Skeletal muscle cell (primary cell): ENCODE measurements at places on chromosomes 6 and 20.

DNA sequence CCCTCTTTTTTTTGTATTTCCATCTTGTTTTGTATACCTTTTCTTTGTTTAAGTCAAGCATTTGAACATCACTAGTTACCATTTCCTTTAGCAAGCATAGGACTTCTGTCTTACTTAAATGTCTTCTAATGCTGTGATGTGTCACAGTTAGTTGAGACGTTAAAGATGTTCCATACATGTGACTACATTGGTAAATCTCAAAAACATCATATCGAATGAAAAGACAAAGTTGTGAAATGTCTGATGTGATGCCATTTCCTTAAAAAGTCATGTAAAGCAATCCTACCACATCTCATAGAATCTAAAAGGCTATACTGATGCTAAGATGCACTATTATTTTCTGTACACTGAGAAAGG is 26.8 kb downstream of the SLC16A10 start:
- peak; percentile 11 for DNase-seq

DNA sequence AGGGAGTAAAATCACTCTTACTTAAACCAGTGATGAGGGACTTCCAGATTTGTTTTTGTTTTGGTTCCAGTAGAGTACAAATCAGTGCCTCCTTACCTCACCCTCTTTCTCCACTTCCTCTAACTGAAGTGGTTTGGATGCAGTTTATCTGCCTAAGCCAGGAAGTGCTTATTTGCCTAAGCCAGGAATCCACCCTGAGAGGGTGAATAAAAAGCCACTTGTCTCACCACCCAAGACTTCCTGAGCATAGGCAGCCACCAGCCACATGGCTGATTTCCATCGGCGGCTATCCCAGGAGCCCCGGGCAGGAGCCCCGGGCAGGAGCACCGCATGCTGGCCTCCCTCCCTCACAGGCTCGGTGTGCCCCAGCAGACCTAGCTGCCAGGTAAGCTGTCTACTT is 12.0 kb downstream of the LRP11 start:
- no peak for DNase-seq

- DNase-seq, result no peak
Measured at GRCh38 chr20:10067321-10067720, 32.5 kb downstream of the ANKEF1 start.

DNA sequence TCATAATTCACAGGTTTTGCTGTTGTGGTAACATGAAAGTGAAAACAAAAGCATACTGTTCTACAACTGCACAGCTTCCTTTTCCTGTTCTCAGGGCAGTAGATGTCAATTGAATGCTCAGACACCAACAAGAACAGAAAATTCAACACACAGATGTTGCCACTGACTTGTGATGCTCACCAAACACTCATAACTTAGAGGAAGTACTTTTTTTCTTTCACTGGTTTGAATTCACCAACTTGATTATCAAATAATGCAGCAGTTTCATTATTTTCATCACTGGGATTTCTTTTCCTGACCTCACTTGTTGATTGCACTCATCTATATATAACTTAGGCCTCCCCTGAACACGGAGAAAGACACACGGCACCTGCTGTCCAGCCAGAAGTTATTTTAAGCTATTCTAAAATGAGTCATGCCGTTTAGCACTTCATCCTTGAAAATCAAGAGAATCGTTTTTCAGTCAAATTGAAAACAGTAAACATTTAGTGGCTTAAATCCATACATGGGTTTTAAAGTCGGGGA is 949 bp downstream of the TXLNB start:
- peak; percentile 31 for DNase-seq

- no peak for DNase-seq
Measured at GRCh38 chr6:150231525-150231850, 88.6 kb downstream of the PPP1R14C start.

DNA sequence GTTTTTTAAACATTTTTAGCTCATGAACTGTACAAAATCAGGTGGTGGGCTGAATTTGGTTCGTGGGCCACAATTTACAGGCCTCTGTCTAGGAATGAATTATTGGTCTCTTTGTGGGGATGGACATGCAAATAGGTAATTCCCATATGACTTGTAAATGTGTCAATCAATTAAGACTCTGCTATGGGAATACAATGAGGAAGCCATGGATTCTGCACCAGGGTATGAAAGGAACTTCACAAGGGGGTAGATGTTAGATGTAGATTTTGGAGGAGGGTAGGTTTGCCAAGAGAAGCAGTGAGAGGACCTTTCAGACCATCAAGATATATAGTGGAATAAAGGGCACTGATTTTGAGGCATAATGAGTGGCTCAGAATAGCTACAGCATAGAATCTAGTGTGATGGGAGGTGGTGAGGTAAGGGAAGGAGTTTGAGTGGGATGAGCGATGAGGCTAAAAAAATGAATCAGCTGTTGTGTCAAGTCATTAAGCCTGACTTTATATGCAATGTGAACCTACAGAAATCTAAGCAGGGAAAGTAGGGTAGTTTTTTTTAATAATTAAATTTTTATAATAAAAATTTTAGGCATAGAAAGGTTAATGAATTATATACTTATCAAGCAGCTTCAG is 32.6 kb upstream of the RNF182 start:
- DNase-seq, result no peak
